ENCODE measurements at places on chromosomes 13 and 19. TPM values are rescaled to one million over a fixed set of nuclear protein-coding genes. Genes with fewer than 3 reads are reported as not detected.

Gene PDX1
- total RNA-seq, result not detected

Gene BST2
- 18.3 TPM for total RNA-seq

DNA sequence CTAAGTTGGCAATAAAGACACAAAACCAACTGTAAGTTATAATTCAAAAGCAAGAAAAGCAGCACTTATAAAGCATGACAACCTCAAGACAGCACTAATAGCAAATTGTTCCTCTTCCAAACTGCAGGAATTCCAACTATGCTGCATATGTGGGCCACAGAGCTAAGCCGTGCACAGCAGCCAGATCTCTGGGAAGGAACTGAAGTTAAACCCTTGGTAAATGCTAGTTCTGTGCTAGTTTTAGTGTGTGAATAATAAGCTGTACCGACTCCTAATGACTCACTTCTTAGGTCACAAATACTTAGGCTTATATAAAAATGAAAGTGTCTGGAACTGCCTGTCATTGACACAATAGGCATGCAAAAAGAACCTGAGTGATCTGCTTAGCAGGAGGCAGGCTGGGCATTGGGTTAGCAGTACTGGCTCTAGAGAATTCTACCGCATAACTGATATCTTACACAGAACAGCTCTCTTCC, 21.2 kb upstream of the GTF3A start:
- DNase-seq, result no peak

GRCh38 chr19:45492627-45493470, 4.0 kb downstream of the RTN2 start:
- peak; percentile 94 for DNase-seq

GRCh38 chr13:51797664-51798488, 6.1 kb downstream of the DHRS12 start:
- DNase-seq, result no peak

DNA sequence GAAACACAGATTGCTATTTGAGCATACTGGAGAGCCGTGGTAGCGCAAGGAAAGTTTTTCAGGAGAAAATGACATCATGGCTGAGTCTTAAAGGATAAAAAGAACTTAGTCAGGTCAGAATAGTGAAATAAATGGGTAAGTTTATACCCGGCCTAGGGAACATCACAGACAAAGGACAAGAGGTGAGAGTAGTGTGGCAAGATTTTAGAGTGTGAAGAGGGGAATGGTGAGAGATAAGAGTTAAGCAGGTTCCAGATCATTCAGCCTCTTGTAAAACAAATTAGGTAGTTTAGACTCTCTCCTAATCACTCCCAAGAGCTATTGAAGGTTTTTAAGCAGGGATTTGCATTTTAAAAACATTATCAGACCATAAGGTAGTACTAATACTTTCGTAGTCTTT, 116.0 kb upstream of the MAB21L1 start:
- DNase-seq, result no peak
